ENCODE measurements at places on chromosomes 3 and 15.

- no peak for DNase-seq
Measured at GRCh38 chr3:24299806-24300626, 194.6 kb downstream of the THRB start.

DNA sequence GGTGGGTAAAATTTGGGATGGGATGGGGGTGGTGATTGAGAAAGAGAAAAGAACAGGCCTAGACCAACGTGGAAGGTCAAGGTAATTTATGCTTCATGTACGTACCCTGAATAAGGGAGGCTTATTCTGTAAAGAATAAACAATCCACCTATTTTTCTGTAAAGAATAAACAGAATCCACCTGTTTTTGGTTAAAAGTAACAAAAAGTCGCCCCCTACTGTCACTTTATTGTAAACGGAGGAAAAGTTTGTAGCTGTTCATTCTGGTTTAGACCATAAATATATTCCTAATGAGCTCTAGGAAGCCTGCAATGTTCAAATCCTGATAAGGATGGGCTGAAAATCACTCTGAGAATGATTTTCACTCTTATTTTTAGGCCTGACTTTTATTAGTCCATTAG, 23.5 kb upstream of the SQOR start:
- no peak for DNase-seq

DNA sequence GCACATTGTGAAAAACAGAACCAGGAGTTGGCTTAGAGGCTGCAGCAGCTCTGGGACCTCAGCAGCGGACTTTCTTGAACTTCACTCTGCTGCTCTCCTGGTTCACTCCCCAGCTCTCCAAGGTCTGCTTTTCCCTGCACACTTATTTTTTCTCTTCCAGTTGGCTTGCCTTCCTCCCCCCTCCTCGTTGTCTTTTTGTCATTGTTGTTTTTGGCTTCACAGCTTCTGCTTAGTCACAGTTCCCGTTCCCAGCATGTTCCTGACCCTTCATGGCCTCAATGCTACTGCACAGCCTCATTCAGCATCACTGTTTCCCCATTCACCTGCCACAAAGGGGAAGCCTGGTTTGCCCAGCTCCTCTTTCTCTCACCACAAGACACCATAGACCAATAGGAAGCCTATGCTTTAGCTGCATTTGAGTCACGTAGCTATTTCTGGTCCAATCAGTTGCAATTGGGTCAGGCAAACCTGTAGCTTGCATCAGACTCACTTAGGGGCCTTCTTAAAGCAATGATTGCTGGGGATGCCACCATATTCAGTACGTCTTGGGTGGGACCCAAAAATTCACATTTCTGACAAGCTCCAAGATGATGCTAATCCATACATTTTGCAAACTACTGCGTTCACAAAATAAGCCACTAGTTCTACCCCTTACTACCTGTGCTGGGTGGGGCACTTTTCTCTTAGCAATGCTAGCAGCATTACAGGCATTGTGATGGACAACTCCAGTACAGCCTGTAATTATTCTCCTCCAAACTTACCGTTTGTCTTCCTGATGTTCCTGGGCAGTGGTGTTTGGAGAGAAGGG, 7.8 kb upstream of the SUMF1 start:
- DNase-seq: no peak

DNA sequence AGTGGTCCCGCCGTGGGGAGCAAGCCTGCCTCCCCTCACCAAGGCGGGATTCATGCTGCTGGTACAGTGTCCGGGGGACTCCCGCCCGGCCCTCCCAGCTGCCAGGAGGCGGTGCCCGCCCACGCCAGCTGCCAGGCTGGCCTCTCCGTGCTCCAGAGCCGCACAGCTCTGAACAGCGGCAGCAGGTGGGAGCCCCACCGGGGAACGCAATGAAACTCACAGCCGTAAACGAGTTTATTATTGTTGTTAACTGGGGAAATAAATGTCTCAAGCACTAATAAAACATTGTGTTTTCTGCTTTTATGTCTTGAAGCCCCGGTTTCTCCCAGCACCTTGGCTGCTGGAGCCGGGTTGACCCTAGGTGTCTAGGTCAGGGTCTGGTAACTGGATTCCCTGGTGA, 317.7 kb upstream of the TLE3 start:
- no peak for DNase-seq

- no peak for DNase-seq
Measured at GRCh38 chr15:94231723-94232468, 535 bp downstream of the MCTP2 start.

- DNase-seq: no peak
Measured at GRCh38 chr3:53482227-53482626, 12.2 kb upstream of the CACNA1D start.

DNA sequence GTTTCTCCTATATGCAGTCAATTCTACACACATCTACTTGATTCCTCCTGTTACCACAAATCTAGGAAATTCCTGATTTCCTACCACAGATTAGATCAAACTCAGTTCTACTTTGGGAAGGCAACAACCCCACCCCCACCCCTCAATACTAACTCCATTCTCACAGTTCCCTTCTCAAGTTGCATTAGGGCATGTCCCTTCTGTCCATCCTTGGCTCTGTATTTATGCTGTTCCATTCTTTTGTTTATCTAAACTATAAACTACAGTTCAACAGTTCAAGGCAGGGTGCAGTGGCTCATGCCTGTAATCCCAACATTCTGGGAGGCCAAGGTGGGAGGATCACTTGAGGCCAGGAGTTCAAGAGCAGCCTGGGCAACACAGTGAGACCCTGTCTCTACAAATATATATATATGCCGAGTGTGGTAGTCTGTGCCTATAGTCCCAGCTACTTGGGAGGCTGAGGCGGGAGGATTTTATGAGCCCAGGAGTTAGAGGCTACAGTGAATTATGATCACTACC, 25.2 kb upstream of the IMPDH2 start:
- DNase-seq: no peak

All from H1 (cell line).